Adrenal gland (tissue), 19 donors: ENCODE measurements at places on chromosomes 5 and 9. TPM values are rescaled to one million over a fixed set of nuclear protein-coding genes. Genes with fewer than 3 reads are reported as not detected.

PCSK1 gene
- 0.43 TPM for total RNA-seq

PCDHB13 gene
- 7.2 TPM for total RNA-seq

FOXD4L3 gene
- not detected for total RNA-seq

LOX gene
- total RNA-seq: 13.6 TPM

ANKRD18B gene
- total RNA-seq: under 0.01 TPM

ANKRD33B gene
- 0.22 TPM for total RNA-seq

MAP1B gene
- 51.2 TPM for total RNA-seq

IL31RA gene
- total RNA-seq: not detected

- no peak for DNase-seq
These were observed 2.7 kb downstream of the LCN9 start for GRCh38 chr9:135665795-135666189.

DNA sequence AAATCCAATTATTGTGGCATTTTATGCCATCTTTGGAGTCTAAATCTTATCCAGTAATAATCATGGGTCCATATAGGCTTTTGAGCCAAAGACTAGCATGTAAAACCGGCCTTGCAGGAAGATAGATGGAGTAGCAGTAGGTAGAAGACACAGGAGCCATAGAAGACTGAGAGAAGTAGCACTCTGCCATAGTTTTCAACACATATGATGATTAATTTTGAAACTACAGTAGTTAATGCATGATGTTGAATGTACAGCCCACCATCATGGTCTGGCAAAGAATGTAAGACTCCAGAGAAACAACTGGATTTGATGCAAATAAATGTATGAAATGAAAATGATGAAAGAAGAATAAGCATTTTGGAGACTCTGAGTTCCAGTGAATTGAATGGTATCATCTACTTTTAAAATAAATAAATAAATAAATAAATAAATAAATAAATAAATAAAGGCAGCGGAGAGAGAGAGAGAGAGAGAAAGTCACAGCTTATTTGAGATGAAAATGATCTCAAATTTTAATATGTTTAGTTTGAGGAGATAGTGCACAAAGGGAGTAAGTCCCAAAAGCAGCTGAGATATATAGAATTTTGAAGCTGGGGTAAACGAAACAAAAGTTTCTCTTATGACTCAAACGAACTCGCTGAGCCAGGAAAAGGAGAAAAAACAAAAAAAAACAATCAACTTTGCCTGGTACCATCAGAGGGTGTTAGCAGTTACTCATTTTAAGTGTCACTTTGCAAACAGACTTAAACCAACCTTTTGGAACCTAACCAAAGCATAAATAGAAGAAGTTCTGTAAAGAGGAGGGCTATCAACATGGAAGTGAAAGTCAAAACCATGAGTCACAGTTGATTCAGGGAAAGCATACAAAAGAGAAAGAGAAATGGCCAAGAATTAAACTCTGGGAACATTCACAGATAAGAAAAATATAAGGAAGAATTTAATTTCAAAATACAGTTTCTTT lies 388.7 kb downstream of the CETN3 start:
- DNase-seq: no peak

GRCh38 chr5:2217219-2217618 lies 334.5 kb upstream of the IRX4 start:
- DNase-seq: no peak

- no peak for DNase-seq
These were observed 26.2 kb downstream of the ABO start for GRCh38 chr9:133248726-133249295.

GRCh38 chr9:32503008-32503407 lies 23.0 kb downstream of the RIGI start:
- DNase-seq: no peak

DNA sequence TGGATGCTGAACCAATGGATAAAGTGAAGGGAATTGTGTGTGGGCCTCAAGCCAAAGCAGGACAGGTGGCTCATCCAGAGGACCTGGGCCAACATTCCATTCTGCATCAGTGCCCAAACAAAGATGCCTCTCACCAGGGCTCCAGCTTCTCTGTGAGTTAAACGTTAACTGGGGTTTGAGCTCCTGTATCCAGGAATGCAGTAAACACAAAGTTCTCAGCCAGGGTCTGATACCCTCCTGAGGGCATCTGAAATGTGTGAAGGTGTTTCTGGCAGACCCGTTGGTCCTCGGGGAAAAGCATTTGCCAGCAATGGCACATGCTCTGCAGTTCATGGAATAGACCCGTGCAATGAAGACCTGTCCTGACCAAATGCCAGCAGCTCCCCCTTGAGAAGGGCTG lies 33.9 kb upstream of the AOPEP start:
- no peak for DNase-seq

DNA sequence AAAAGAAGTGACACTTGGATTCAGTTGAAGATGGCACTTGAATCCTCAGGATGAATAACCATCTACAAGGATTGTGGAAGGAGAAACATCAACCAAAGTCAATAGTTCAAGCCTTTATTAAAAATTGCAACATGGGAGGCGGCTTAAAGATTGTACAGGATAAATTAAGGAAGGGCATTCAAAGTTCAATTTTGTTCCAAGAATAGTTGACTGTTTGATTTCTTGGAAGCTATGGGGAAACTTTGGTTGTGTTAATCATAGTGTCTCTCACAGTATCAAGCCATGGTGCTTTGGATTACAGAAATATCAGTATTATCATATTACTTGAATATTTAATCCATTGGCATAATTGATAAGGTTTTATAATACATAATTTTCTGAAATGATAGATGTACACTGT lies 1844.3 kb downstream of the MAT2B start:
- DNase-seq: no peak

DNA sequence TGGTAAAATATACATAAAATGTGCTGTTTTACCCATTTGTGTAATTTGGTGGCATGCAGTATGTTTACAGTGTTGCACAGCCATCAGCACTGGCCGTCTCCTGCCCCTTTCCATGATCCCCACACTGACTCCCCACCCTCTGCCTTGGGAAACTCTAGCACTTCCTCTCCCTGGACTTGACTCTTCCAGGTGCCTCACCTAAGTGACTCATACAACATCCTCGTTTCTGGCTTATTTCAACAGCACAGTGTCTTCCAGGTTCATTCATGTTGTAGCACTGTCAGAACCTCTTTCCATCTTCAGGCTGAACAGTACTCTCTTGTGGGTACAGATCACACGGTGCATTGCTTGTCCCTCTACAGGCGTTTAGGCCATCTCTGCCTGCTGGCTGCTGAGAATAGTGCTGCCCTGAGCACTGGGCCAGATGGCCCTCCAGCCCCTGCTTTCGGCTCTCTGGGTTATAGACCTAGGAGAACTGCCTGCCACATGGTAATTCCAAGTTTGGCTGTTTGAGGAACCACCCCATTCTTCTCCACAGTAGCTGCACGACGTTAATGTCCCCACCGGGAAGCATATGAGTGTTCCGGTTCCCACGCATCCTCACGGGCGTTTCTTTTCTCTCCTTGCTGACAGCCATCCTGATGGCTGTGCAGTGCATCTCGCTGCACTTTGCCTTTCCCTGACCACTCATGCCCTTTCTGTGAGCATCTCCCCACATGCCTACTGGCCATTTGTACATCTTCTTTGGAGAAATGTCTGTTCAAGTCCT lies 211.8 kb downstream of the FANCC start:
- DNase-seq: no peak

GRCh38 chr5:124935065-124935464 lies 188.6 kb upstream of the ZNF608 start:
- no peak for DNase-seq

- no peak for DNase-seq
These were observed 147.6 kb downstream of the ROR2 start for GRCh38 chr9:91802391-91802790.
